Gastroesophageal sphincter (tissue), 4 donors: ENCODE measurements at places on chromosomes 16 and 17. TPM values are rescaled to one million over a fixed set of nuclear protein-coding genes. Genes with fewer than 3 reads are reported as not detected.

GRCh38 chr16:26981266-26981938, 85.3 kb upstream of the C16orf82 start:
- no peak for ATAC-seq

DNA sequence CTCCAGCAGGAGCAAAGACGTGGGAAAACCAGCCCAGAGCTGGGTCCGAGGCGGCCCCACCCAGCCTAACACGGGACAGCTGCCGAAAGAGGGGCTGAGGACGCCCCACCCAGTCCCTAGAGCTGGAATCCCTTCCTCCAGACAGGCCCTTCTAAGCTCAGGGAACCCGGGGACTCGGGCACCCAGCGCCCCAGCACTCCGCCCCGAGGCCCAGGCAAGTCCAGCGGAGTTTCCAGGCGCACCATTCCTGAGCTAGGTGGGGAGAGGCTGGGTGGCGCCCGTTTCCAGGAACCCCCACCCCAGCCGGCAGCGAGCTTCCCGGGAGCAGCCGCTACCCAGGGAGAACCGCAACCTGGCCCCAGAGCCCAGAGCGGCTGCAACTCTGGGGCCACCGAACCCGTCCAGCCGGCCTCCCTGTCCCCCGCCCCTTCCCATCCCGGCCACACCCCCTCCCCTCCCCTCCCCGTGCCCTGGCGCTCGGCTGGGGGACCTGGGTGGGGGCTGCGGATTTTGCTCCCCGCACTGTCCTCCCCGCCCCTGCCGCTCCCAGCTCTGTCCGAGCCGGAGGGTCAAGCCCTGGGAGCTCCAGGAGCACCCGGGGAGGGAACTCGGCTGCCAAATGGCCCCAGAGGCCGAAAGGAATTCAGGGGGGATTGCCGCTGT, 536 bp downstream of the TMC6 start:
- ATAC-seq = peak; percentile 14

- ATAC-seq = no peak
Observed at GRCh38 chr17:77475016-77475976, 334.5 kb downstream of the SEC14L1 start.

DNA sequence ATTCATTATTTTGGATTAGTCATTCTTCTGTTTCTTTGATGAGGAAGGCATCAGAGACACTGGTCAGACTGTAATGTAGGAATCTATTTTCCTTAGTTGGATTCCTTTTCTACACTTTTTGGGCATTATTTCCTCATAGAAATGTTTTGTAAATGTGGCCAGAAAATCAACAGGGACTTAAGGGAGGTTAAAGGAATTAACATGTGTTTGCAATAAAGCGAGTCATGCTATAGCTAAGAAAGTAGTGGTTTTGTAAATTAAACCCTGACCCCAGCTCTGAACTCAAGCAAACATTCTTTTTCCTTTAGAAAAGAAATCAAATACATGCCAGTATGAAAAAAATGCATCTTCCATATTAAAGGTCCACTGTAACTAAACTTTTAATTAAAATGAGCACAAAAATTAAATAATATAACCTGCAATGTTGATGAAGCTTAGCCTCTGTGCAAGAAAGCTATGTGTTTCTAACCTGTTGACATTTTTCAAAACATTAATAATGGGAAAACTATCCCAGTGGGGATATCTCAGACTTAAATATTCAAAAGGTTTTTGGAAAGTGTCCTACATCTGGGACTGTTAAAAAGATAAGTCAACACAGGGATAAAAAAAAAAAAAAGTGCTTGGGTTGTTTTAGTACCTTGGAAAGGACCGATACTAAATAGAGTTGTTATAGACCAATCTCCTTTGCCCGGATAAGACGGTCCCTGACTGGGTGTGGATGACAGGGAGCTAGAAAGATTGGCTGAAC, 428.0 kb downstream of the CA10 start:
- no peak for ATAC-seq

GRCh38 chr17:64259426-64259825, 3.6 kb downstream of the TEX2 start:
- no peak for ATAC-seq

DNA sequence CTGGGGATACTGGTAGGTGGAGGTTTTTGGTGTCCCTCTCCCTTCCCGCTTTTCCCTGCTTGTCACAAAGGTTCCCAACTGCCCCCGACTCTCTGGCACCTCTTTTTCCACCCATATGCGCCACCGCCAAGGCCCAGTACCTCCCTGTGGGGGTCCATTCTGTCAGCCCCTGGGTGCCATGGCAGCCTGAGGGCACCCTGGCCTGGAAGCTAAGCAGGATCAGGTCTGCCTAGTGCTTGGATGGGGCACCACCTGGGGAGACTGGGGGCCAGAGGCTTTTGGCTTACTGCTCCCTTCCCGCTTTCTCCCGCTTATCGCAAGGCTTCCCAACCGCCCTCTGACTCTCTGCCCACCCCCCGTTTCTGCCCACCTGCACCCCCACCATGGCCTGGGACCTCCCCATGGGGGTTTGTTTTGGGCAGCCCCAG, 2286.4 kb downstream of the TP53TG3F start:
- ATAC-seq = no peak

GRCh38 chr17:67421869-67422273, 44.8 kb downstream of the PITPNC1 start:
- peak; percentile 75 for ATAC-seq

- no peak for ATAC-seq
Observed at GRCh38 chr16:62977876-62978275, 941.6 kb upstream of the CDH8 start.

KCNG4 gene
- total RNA-seq = not detected
